ENCODE measurements at places on chromosomes 2 and 18. TPM values are rescaled to one million over a fixed set of nuclear protein-coding genes. Genes with fewer than 3 reads are reported as not detected.

DNA sequence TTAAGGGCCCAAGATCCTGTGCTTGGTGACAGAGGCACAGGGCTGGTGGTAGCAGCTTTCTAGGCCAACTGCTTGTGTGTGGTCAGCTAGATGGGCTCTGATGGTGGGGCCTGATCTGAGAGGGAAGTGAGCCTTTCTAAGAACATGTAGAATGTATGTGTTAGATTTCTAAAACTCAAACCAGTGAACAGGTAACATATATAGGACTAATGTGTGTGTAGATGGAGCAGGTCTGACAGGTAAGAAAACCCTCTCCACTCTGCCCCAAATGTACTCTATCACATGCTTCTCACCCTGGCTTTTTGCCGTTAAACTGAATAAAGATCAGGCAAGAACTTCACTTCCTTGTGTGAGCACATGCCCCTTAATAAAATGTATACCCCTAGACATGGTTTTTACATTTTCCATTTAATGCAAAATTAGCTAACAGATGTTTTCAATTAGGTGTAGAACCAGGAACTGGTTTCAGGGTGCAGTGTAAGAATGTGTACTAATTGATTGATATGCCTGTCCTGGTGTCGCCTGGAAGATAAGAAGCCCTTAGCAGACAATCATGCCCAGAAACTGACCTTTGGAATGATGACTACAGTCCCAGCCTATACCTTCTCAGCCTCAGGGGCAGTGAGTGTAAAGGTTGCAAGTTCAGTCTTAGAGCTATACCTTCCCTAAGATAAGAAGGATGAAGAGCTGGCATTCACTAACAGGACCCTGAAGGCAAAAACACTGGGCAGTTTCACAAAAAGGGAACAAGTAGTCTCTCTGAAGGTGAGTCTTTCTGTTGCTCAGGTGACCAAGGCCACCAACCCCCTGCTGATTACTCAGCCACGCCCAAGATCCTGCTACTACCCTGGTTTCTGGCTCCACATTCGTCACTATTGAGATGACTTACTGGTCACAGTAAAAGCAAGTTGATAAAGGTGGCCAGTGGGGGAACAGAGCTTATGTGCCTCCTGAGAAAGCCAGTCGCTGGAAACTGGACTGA lies 71.2 kb downstream of the SPATS2L start:
- no peak overlapping the region for H3K27ac ChIP-seq
- no peak overlapping the region for H3K4me3 ChIP-seq
- DNase-seq = no peak
- peaks cover 26% of the 10 kb centered on the region for H3K4me1 ChIP-seq
- H3K36me3 ChIP-seq = no peaks in the 10 kb centered on the region

- no peak overlapping the region for H3K4me3 ChIP-seq
- no peak overlapping the region for H3K27ac ChIP-seq
- no peaks in the 10 kb centered on the region for H3K4me1 ChIP-seq
- no peaks in the 10 kb centered on the region for H3K27me3 ChIP-seq
- no peaks in the 10 kb centered on the region for H3K36me3 ChIP-seq
Measured at GRCh38 chr2:31931916-31932315, 78.9 kb downstream of the MEMO1 start.

DNA sequence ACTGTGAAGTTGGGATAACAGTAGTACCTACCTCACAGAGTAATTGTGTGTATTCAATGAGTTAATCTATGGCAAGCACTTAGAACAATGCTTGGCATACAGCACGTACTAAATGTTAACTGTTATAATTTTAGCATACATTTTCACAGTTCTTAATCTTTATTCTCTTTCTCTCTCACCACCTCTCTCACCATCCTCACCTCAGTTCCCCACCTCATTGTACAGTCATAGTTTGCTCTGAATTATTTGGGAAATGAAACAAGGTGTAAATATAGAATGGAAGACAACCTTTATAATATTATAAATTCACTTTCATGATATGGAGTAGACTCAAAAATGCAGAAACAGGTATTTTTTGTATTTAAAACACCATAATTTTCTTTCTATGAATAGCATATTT lies 40.0 kb upstream of the DNAH7 start:
- no peak overlapping the region for H3K27ac ChIP-seq
- H3K27me3 ChIP-seq = no peaks in the 10 kb centered on the region
- H3K4me1 ChIP-seq = peaks cover 2% of the 10 kb centered on the region
- no peak overlapping the region for H3K4me3 ChIP-seq

NT5DC4 gene
- not detected for polyA plus RNA-seq
